Activated CD4-positive, alpha-beta T cell treated with anti-CD3 and anti-CD28 coated beads for 36 hours (primary cell): ENCODE measurements at places on chromosomes 16 and 17. TPM values are rescaled to one million over a fixed set of nuclear protein-coding genes. Genes with fewer than 3 reads are reported as not detected.
A peak's percentile ranks its signal among the peaks of the same experiment; 100 is the strongest.

GRCh38 chr17:80969030-80969673, 22.5 kb upstream of the CHMP6 start:
- DNase-seq = no peak

- DNase-seq = no peak
These were observed 2.2 kb upstream of the ZG16 start for GRCh38 chr16:29775742-29776408.

GRCh38 chr16:17776465-17776864, 305.7 kb upstream of the XYLT1 start:
- no peak for DNase-seq

- no peak for DNase-seq
These were observed 16.6 kb downstream of the UBALD2 start for GRCh38 chr17:76281573-76282371.

CANT1 gene
- 52.9 TPM for total RNA-seq

TNFRSF17 gene
- total RNA-seq = not detected

- peak; percentile 51 for DNase-seq
These were observed 390 bp downstream of the ZNRF1 start for GRCh38 chr16:74999219-74999608.

GRCh38 chr16:47141773-47142485, 1.8 kb downstream of the NETO2 start:
- DNase-seq = peak; percentile 91

DNA sequence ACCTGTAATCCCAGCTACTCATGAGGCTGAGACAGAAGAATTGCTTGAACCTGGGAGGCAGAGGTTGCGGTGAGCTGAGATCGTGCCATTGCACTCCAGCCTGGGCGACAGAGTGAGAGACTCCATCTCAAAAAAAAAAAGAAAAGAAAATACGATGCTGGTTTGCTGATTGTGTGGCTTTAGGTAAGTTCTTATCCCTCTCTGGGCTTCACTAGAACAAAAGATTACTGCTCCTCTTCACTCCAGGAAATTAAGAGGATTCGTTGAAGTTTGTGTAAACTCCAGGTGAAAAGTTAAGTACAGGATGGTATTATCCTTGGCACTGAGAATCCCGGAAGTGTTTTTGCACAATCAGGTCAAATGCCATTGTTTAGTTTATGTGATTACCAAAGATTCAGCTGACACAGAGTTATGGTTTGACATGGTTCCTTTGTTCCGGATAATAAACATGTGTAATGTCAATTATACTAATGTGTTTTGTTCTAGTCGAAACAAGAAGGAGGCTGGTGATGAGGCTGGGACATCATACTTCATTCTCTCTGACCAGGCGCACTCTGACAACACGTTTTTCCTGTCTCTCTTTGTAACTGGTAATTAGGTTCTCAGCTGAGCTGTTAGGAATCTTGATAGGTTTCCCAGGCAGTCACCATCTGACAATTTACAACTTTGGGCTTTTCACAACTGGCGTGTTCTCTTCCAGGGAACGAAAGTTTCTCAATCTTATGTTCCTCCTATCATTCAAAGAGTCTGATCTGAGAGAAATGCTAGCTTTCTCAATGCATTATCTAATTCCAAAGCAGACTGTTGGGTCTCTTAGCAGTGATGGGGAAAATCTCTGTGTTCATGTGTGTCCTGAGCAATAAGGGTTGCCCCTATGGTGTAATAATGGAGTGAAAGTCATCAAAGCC, 10.8 kb upstream of the TAOK1 start:
- no peak for DNase-seq

DNA sequence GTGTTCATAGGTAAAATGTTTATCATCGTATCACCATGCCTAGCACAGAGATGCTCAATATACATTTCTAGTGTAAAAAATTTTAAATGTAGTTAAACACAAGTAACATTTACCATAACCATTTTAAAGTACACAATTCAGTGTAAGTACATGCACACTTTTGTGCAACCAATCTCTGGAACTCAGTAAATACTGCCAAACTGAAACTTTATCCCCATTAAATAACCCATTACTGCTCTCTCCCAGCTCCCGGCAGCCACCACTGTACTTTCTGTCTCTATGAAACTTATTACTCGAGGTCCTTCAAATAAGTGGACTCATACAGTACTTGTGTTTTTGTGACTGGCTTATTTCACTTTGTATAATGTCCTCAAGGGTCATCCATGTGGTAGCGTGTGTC, 29.0 kb downstream of the RMI2 start:
- DNase-seq = no peak

DNA sequence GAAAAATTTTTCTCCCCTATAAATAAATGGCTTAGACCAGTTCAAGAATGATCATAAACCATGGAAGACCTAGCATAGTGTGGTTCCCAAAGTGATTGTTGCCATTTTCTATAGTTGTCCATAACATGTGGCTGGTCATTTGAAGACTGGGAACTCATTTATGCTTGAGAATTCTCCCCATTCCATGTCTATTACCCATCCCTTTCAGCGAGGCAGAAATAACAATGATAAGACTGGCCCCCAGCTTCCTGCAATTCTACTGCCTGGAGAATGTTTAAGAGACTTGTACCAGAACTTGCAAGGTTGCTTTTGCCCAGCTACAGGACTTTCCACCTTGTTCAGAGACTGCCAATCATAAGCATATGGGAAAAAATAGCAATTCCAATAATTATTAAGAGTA, 146.5 kb upstream of the CDH11 start:
- DNase-seq = no peak

DNA sequence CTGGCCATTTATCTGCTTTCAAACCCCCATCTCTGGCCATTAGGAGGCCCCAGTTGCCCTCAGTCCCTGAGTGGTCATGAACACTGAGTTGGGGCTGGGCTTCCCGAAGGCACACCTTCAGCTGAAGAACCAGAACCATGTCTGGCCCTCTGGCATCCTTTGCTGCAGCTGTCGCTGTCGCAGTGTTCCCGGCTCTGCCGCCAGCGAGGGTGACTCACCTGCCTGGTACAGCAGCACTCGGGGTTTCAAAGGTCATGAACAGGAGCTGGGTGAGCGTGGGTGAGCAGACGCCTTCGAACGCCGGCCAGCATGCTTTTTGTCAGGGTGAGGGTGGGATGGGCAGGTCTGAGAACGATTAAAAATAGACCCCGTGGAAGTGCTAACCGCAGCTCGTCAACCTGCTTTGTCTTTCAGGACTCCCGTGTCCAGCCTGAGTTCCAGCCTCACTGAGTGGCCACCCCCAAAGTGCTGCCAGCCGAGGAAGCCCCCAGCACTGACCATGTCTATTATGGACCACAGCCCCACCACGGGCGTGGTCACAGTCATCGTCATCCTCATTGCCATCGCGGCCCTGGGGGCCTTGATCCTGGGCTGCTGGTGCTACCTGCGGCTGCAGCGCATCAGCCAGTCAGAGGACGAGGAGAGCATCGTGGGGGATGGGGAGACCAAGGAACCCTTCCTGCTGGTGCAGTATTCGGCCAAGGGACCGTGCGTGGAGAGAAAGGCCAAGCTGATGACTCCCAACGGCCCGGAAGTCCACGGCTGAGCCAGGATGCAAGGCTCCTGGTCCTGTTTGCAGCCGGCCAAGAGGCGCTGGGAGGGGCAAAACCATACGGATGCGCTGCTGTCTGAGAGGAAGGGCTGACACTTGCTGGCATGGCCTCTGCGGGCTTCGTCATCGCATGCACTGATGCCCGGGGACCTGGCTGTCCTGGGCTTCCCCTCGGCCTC, 7.6 kb downstream of the SNN start:
- DNase-seq = peak; percentile 66

GRCh38 chr16:12095275-12096156, 119.0 kb downstream of the SNX29 start:
- peak; percentile 83 for DNase-seq

DNA sequence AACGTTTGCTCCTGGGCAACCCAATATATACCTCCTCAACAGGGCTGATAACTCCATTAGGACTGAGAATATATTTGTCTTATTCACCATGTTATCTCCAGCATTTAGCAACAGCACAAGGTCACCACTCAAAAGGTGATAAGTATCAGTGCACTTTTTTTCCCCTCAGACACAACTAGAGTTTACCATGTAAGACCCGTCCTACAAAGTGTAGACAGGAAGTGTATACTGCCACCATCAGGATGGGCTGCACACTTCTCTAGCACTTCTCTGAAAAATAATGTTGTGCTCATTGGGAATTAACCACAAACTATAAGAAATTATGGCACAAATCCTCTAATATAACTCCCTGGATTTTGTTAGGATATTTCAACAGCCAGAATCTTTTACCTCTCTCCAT, 5.7 kb upstream of the VAT1L start:
- no peak for DNase-seq

PRSS53 gene
- total RNA-seq = 9.2 TPM

DNA sequence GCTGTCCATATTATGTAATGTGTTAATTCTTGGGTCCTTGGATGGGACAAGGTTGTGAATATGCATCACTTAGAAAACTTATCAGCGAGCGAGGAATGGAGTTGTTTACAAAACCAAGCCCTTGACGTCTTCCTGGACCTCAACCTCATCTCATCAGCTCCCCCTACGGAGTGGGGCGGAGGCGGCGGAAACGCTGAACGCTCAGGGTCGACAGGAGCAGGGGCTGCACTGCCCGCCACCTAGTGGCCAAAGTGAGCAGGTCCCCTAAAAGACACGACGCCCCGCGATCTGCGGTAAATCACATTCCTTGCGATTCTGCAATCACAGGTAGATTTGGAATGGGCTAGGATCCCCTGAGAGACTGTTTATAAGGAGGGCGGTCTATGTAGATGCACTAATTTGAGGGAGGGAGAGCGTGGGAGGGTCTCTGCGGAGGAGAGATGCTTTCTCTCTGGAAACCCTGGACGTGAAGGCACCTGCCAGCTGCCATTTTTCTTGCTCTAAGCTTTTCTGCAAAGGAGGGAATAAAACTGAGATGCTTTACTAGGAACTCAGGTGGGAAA, 5.4 kb upstream of the ICAM2 start:
- DNase-seq = peak; percentile 95

MYH8 gene
- total RNA-seq = not detected

- DNase-seq = no peak
These were observed 38.1 kb downstream of the LGALS9 start for GRCh38 chr17:27669136-27669535.

DNA sequence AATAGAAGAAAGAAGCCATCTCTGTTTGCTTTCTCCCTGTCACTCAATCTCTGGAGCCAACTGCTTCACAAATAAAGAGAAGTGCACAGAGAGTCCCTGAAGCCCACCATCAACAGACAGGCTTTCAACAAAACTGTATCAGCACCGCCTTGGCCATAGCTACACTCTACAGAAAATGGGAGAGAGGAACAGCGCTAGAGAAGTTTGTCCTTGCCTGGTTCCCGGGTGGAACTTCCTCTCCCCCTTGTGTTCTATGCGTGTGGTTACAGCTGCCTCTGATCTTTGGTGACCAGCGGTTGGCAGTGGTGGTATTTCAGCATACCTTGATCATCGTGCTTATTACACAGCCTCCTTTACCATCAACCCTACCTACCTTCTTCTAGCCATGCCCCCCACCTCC, 91.4 kb upstream of the CCL2 start:
- no peak for DNase-seq

DNA sequence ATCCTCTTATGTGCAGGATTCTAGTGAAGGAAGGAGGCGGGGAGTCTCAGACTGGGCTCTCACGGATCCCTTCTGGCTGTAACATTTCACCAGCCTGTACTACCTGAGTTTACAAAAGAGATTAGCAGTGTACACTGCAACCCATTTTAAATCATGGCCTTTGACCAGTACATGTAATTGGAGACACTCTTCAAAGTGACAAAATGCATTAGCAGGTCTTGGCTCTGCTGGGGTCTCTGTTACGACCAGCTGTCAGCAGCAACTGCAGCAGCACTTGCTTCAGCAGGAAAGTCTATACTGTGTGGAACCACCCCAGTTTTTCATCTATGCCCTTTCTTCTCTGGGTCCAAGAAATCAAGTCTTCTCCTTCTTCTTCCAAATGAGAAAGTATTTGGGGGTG, 322.8 kb upstream of the ASIC2 start:
- no peak for DNase-seq

KRTAP4-1 gene
- not detected for total RNA-seq

DNA sequence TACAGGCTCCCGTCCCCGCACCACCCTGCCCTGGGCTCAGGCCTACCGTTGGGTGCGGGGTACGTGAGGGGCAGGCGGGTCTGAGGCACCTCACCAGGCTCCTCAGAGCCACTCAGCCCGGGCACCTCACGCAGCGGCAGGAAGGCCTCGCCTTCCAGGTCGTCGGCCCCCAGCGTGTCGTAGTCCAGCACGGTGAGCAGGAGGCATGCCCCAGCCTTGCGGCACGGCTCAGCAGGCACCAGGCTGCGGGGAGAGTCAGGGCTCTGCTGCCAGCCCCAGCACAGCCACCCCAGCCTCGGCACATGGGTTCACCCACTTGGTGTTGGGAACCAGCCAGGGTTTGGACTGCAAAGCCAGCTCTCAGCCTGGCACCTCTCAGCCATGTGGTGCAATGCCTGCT, 15.5 kb downstream of the UNC13D start:
- DNase-seq = no peak

KRT32 gene
- not detected for total RNA-seq

GRCh38 chr16:19431636-19432340, 14.1 kb downstream of the TMC5 start:
- no peak for DNase-seq

RNF157 gene
- 24.0 TPM for total RNA-seq

GDPD3 gene
- 7.0 TPM for total RNA-seq

DNA sequence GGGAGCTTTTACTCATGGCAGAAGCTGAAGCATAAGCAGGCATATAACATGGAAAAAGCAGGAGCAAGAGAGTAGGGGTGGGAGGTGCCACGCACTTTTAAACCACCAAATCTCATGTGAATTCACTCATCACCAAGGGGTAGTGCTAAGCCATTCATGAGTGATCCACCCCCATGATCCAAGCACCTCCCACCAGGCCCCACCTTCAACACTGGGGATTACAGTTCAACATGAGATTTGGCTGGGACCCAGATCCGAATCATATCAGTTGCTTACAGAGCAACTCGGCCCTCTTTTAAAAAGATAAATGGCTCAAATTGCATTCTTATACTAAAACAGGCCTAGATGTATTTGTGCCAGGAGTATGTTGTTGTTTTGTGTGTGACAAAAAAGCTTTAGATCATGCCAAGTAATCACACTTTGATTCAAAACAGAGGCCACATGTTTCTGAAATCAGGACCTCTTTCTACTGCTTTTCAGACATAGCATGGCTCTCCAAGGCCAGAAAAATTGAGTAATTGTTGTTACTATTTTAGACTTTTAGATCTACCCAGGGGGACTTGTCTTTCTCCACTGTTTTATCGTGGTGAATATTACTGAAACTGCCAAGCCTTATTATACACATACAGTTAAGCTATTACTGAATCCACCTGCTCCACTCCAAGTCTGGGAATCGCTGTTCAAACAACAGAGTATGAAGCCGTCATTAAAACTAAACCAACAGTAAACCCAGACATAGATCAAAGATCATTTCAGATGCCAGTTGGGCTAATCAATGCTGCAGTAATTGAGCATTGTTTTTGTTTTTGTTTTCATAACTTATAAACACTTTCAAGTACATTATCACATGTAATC, 163.3 kb downstream of the KCNJ2 start:
- no peak for DNase-seq

DOC2A gene
- 0.69 TPM for total RNA-seq

STH gene
- total RNA-seq = not detected

GRCh38 chr17:3846437-3847164, 555 bp upstream of the NCBP3 start:
- no peak for DNase-seq
